GM06990 (cell line): ENCODE measurements at places on chromosomes 13 and 19.
A peak's percentile ranks its signal among the peaks of the same experiment; 100 is the strongest.

GRCh38 chr13:59178344-59178743 is 985.4 kb downstream of the DIAPH3 start:
- no peak for DNase-seq

DNA sequence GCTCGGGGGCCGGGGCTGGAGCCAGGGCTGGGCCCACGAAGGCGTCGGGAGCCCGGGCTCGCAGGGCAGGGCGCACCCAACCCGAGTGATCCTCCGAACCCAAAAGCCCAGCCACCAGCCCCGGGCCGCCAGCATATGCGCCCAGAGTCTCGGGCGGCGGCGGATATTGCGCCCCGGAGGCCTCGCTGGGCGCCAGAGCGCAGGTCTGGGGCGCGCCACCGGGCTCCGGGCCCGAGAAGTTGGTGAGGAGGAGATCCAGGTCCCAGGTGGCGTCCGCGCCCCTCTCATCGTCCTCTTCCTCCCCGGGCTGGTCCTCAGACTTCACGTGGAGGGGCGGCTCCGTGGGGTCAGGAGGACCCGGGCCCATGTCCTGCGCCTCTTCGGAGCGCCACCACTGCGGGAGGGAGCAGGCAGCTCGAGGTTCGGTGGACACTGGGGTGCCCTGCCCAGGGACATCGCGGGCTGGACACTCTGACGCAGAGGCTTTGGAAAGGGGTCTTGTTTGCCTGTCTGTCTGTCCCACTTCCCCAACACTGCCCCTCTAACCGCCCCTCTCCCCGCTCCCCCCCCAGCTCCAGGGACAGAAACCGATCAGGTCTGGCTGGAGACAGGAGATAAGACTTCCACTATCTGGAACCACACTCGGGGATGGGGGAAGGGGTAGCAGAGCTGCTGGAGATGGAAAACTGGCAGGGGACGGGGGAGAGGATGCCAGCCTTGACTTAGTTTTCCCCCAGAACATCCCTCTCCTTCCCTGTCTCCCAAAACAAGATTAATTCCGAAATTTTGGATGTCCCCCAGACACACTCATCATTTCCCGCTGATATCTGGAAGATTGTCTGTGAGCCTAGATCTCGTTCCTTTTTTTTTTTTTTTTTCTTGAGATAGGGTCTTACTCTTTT is 1.0 kb downstream of the KLF1 start:
- DNase-seq = no peak

GRCh38 chr13:20165417-20166257 is 4.8 kb upstream of the GJA3 start:
- DNase-seq = no peak

- DNase-seq = no peak
Observed at GRCh38 chr13:20840568-20840967, 62.0 kb downstream of the XPO4 start.

- no peak for DNase-seq
Observed at GRCh38 chr13:78680576-78681350, 21.8 kb upstream of the OBI1 start.

DNA sequence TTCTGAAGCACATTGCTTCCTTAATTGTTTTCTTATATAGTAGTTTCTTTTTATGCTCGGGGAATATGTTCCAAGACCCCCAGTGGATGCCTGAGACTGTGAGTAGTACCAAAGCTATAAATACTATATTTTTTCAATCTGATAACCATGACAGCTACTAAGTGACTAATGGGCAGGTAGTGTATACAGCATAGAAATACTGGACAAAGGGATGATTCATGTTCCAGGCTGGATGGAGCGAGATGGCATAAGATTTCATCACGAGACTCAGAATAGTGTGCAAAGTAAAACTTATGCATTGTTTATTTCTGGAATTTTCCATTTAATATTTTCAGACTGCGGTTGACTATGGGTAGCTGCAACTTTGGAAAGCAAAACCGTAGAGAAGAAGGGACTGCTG is 47.9 kb upstream of the OLFM4 start:
- no peak for DNase-seq

GRCh38 chr19:18053576-18054219 is 33.0 kb downstream of the IL12RB1 start:
- DNase-seq = no peak

- DNase-seq = no peak
Observed at GRCh38 chr19:10299545-10300458, 9.8 kb downstream of the ZGLP1 start.

GRCh38 chr13:92028695-92029094 is 630.3 kb downstream of the GPC5 start:
- no peak for DNase-seq

DNA sequence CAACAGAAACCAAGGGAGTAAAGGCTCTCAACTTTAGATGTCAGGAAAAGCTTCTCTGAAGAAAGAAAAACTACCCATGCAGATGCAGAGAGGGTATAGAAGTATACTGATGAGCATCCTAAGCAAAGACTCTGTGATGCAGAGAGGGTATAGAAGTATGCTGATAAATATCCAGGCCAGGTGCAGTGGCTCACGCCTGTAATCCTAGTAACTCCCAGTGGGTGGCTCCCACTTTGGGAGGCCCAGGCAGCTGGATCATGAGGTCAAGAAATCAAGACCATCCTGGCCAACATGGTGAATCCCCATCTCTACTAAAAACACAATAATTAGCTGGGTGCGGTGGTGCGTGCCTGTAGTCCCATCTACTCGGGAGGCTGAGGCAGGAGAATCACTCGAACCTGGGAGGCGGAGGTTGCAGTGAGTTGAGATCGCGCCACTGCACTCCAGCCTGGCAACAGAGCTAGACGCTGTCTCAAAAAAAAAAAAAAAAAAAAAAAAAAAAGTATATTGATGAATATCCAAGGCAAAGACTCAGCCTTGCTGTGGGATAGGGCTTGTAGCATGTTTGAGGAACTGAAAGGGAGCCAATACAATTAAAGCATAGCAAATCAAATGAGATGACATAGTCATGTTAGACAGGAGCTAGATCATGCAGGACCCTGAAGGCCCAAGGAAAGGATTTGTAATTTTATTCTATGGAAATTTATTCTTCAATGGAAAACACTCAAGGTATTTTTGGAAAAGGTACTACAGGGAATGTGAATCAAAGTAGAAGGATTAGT is 14.9 kb downstream of the UBL3 start:
- DNase-seq = no peak

GRCh38 chr13:52665325-52665724 is 12.7 kb downstream of the SUGT1 start:
- DNase-seq = peak; percentile 14

DNA sequence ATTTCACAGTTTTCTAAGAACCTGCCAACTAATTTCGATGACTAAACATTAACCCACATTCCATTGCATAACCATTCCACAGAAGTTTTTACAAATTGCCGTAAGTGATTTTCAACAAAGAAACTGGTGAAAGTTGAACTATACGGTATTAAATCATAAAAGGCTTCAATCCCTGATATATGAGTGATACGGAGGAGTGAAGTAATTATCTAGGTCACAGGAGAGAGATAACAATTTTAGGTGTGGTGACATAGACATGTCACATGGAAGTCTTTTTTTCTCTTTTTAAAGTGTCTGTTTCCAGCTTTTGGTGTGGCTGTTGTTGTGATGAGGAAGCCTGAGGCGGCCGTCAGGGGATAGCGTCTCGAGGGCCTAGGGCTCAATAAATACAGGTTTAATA is 29.4 kb downstream of the TBC1D4 start:
- DNase-seq = no peak

- DNase-seq = no peak
Observed at GRCh38 chr13:39820606-39821005, 165.1 kb downstream of the COG6 start.

- no peak for DNase-seq
Observed at GRCh38 chr19:19538061-19538784, at the start of gene CILP2. Gene CILP2 (plus strand): TSS chr19:19538265. CDS start chr19:19538350, 85 bp downstream.

DNA sequence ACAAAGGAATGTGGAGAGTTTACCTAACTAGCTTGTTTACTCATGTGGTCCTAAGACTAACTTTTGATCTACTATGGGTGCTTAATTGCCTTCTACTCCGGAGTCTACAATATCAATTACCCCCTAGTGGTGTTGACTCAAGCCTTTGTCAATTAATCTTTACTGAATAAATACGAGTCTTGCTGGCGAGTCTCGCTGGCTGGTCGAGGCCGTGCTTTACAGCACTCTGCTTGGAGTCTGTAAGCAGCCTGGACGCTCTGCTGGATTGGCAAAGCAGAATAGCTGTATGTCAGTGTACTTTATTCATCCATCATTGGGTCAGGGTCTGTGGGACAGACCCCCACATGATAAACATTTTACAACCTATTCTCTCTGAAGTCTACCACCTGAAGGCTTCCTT is 9.9 kb upstream of the SPART start:
- no peak for DNase-seq

DNA sequence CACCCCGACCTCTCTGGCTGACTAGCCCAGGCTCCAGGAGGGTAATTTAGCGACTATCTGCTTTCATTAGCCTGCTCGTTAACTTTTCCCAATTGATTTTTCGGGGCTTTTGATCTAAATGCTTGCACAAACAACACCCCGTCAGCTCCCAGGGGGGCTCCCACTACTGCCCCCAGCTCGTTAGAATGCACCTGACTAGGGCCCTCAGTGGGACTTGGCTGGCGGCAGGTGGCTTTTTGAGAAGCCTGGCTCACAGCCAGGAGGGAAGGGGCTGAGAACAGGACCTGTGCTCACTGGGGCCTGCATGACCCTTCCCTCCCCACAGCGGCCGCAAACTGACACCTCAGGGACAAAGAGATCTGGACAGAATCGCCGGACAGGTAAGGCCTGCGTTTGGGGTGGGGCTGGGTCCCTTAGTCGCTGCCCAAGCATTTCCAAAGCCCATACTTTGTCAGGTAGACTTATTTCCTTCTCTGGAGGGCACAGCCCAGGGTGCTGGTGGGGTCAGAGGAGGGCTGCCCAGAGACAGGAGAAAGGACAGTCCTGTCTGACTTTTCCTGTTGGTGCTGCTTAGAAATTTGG is 7.6 kb upstream of the CD79A start:
- DNase-seq = no peak

DNA sequence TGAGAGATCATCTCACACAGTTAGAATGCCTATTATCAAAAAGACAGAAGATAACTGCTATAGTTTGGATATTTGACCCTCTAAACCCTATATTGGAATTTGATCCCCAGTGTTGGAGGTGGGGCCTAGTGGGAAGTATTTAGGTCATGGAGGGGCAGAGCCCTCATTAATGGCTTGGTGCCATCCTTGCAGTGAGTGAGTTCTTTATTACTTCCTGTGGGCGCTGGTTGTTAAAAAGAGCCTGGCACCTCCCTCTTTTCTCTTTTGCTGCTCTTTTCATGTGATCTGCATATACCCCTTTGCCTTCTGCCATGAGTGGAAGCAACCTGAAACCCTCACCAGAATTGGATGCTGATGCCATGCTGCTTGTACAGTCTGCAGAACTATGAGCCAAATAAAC is 66.8 kb downstream of the TDRD3 start:
- no peak for DNase-seq

DNA sequence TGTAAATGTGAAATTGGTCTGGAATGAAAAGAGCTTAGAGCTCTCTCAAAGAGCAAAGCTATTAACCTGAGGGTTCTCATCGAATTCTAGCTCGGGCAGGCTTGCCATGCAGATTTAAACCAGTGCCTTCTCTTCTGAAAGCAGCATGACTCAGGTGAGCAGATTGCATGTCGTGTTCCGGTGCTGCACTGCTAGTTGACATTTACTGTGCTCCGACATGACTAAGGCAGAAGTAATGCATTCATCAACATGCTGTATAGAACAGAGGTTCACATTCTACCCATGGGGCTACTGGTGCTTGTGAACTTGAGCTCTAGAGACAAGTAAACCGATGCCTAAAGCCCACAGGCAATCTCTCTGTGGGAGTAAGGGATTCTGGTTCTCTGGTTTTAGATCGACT is 947.7 kb downstream of the EFNB2 start:
- DNase-seq = no peak

DNA sequence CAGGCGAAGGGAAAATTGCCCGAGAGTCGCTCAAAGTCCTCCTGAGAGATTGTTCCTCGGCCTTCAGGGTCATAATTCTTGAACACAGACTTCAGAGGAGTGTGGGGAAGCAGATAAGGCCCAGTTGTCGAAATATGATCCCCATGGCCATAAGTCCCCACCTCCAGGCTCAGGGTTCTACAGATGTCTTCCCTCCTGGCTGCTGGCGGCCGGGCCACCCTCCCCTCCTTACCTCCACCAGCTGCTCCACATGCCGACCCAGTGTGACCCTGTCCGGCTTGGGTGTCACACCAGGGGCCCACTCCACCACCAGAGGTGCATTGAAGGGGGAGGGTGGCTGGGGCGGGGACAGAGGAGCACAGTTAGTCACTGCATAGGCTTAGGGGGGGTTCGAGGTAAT is 10.1 kb downstream of the FAM98C start:
- no peak for DNase-seq

GRCh38 chr19:31803835-31804446 is 454.7 kb upstream of the TSHZ3 start:
- DNase-seq = no peak

GRCh38 chr19:17070912-17071311 is 4.3 kb downstream of the HAUS8 start:
- no peak for DNase-seq

- no peak for DNase-seq
Observed at GRCh38 chr19:28313633-28314032, 899.3 kb downstream of the UQCRFS1 start.

DNA sequence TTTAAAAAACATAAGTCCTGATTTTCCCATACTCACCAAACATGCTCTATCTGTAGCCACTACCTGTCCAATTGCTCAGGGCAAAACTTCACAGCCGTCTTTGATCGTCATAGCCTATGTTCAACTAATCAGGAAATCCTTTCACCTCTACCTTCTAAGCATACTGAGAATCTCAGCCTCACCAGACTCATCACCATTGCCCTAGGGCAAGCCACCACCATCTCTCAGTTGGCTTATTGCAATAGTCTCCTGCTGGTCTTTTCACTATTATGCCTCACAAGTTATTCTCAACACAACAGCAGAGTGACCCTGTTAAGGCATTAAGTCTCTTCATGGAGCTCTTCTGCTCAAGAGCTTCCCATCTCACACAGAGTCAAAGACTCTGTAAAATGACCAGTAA is 260.4 kb upstream of the MAB21L1 start:
- no peak for DNase-seq

- no peak for DNase-seq
Observed at GRCh38 chr19:49637821-49638738, 1.9 kb downstream of the RRAS start.

- no peak for DNase-seq
Observed at GRCh38 chr13:27921961-27922882, 2.4 kb downstream of the PDX1 start.

- no peak for DNase-seq
Observed at GRCh38 chr13:75371203-75371602, 110.8 kb downstream of the TBC1D4 start.
